Dermis lymphatic vessel endothelial cell (primary cell): ENCODE measurements at places on chromosomes 3 and 15. TPM values are rescaled to one million over a fixed set of nuclear protein-coding genes. Genes with fewer than 3 reads are reported as not detected.

TRIM42 gene
- not detected in 2 replicates for total RNA-seq

SUCNR1 gene
- under 0.01 TPM in 1 of 2 replicates, not detected in the other for total RNA-seq

SLC12A1 gene
- not detected in 2 replicates for total RNA-seq

CHRM5 gene
- total RNA-seq, result 0.17 and 0.22 TPM in 2 replicates

BCL2A1 gene
- 0.09 TPM in 1 of 2 replicates, not detected in the other for total RNA-seq

CCNDBP1 gene
- total RNA-seq, result 105 and 121 TPM in 2 replicates

XCR1 gene
- not detected in 2 replicates for total RNA-seq

SI gene
- total RNA-seq, result not detected in 2 replicates

COMMD4 gene
- total RNA-seq, result 80.5 and 86.0 TPM in 2 replicates
